ENCODE measurements at places on chromosomes 16 and 17.
A peak's percentile ranks its signal among the peaks of the same experiment; 100 is the strongest.

DNA sequence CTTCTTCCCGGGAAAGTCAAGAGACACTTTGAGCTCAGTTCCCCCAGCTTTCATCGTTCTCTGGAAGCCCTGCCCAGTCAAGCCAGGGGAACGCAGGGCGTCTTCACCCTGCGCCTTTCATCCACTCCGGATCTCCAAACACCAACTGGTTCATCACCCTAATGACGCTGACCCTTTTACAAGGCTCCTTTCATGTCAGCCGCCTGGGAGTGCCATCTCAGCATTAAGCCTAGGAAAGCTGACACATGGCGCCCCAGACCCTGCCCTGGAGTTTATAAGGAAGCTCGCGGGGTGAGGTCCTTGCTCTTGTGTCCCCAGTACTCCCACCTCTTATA is 594 bp upstream of the DNAJC7 start:
- DNase-seq: peak; percentile 75

- DNase-seq: no peak
These were observed 120.3 kb downstream of the MRM1 start for GRCh38 chr17:36721560-36722120.

GRCh38 chr16:55494994-55495421 is 13.9 kb upstream of the LPCAT2 start:
- peak; percentile 77 for DNase-seq

DNA sequence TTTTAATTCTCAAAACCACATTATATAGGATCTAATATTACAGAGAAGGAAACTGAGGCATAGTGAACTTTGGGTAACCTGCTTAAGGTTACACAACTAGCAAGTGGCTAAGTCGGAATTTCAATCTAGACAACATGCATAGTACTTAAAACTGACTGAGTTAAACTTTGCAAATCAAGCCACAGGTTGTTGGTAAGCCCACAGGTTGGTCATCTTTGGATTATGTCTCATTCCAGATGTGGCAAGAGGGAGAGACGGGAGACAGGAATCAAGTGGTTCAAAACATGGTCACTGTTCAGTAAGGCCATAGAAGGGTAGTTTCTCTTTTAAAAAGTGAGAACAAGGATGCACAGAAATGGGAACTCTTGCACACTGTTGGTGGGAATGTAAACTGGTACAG is 57.1 kb downstream of the MYO1D start:
- no peak for DNase-seq

DNA sequence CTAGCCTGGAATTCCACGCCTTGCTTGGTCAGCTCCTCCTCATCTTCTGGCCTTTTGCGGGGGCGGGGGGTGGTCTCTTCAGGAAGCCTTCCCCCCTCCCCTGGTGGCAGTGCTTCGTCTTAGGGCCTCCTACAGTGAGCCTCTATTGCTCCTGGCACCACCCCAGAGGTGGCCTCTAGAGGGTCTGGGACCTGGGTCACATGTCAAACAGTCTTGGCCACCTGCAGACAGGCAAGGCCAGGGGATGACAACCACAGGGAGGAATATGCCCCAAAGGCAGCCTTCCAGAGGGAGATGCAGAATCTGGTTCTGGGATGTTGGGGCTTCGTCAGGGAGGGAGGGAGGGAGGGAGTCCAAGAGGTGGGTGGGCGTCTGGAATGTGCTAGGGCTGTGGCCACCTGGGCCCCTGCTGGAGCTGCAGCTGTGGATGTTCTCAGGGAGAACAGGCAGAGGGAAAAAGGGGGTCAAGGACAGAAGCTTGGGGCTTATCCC is 50.6 kb downstream of the SMPD3 start:
- DNase-seq: no peak

GRCh38 chr17:57629470-57629869 is 115.6 kb downstream of the CCDC182 start:
- no peak for DNase-seq

GRCh38 chr17:8793649-8794048 is 5.5 kb downstream of the MFSD6L start:
- DNase-seq: no peak

DNA sequence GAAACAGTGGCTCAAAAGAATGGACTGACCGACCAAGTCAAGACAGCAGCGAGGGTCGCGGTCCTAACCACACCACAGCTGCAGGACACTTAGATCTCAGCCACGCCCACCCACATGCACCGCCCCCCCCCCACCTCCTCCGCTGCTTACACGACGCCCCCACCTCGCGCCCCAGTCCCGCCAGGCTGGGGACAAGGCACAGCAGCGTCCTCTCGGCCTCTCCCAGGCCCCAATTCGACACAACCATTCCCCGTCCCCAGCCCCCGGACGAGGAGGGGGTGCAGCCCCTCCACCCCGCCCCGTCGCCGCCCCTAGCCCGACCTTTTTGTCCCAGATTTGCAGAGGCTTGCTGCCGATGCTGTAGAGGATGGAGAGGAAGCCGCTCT is 477 bp downstream of the CFAP20 start:
- DNase-seq: no peak

- no peak for DNase-seq
These were observed 504 bp downstream of the FOXC2 start for GRCh38 chr16:86566966-86567700.

DNA sequence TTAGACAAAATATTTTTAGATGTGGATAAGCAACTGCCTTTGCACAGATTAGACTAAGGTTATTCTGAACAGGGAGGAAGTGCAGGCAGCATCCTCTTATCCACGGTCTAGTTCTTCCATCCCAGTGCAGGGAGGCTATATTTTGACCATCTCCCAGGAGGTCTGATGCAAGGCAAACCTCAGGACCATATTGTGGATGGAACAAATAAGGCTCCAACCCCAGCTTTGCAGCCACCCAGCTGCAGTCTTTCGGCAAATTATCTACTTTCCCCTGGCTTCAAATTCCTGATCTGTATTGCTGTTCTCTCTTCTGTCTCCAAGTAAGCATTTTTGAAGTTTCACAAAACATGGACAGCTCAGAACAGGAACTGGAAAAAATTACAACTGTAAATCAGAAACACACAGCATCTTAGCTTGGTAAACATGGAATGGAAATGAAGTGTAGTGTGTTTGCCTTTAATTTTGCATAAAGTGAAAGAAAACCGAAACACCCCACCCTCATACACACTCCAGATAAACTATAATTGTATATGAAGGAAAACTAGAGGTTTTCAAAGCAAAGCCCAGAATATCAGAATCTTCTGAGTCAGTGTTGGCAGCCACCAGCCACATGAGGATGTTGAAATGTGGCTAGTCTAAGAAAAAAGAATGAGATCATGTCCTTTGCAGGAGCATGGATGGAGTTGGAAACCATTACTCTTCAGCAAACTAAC is 33.5 kb upstream of the MON1B start:
- no peak for DNase-seq

DNA sequence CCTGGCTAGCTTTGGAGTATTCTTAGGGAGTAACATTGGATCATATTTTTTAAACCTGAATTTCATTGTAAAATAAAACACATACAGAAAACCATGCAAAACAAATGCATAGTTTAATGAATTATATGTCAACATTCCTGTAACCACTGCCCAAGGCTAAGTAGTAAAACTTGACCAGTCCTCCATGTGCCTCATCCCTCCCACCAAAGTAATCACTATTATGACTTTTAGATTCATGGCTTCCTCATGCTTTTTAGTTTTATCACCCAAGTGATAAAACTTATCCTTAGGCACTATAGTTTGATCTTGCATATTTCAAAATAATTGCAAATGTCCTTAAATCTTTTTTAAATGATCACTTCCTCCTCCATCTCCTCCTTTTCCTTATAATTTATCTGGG is 20.4 kb downstream of the PRKCA start:
- no peak for DNase-seq

DNA sequence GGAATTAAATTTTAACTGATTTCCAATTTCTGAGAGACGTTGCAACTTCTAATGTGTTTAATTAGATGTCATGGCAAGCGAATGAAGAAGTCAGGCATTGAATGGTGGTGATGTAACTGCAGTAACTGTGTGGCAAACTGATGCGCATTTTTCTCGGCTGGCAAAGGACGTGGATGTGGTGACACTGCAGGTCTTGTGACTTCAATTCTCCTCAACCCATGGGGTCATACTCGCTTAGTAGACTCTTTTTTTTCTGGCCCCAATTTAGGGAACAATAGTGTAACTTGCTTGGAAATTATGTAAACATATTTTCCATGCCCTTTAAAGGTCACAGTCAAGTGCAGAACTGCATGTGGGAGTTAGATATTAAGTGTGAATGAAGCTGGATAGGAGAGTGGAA is 1.9 kb upstream of the FAM20A start:
- no peak for DNase-seq

GRCh38 chr16:72198771-72199201 is 26.8 kb upstream of the PMFBP1 start:
- DNase-seq: no peak
